Naive B cell (primary cell): ENCODE measurements at places on chromosomes 5 and 9.

GRCh38 chr9:121067640-121068039 is 7.1 kb upstream of the CNTRL start:
- DNase-seq: no peak

GRCh38 chr5:42517164-42517563 is 93.9 kb downstream of the GHR start:
- no peak for DNase-seq

DNA sequence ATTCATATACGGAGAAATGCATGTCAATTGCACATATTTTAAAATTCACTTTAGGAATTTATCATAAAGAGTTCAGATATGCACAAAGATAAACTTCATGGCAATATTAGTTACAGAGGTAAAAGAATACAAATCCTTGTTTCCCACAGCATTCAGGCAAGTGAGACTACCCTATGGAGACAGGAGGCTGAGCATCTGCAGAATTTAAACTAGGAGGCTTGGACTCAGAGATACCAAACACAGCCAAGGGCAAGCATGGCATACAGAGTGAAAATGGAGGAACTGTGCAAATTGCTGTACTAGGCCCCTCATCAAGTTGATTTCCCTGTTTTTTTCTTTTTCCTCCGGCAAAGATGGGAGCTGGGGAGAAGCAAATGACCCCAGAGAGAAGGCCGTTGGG is 94.2 kb downstream of the SLC24A2 start:
- DNase-seq: no peak

GRCh38 chr9:10242255-10242654 is 370.5 kb downstream of the PTPRD start:
- DNase-seq: no peak

GRCh38 chr5:159215886-159216285 is 6.5 kb upstream of the RNF145 start:
- no peak for DNase-seq

GRCh38 chr9:37419204-37419603 is 3.3 kb upstream of the GRHPR start:
- DNase-seq: no peak

DNA sequence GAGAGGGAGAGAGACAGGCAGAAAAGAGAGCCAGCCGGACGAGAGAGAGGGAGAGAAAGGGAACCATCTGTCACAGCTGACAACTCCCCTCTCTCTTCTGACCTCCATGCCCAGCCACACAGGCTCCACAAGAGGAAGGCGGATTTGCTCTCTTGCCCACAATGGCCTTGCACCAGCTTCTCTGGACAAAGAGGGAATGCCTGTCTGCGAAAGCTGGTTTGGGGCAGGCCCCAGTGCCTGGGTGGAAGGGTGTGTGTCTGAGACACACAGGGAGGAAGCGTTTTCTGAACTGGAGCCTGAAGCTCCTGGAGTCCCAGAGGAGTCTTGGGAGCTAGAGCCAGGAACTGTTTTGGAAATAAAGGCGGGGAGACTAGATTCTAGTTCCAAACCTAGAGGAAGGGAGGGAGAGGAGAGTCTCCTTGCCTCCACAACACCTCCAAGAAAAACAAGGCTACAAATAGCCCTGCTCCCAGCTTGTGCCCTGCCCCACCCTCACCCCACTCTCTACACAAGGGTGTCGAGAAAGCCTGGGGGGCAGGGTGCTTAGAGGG is 12.5 kb downstream of the C1QTNF2 start:
- no peak for DNase-seq

- DNase-seq: no peak
Observed at GRCh38 chr5:143086908-143087637, 316.4 kb downstream of the NR3C1 start.

- no peak for DNase-seq
Observed at GRCh38 chr5:145852990-145853389, 17.8 kb upstream of the PRELID2 start.

- DNase-seq: no peak
Observed at GRCh38 chr9:100933656-100934055, 94.9 kb upstream of the PLPPR1 start.

- DNase-seq: no peak
Observed at GRCh38 chr5:10277773-10278630, 27.9 kb downstream of the CCT5 start.

GRCh38 chr9:25964239-25964638 is 286.0 kb upstream of the TUSC1 start:
- no peak for DNase-seq

DNA sequence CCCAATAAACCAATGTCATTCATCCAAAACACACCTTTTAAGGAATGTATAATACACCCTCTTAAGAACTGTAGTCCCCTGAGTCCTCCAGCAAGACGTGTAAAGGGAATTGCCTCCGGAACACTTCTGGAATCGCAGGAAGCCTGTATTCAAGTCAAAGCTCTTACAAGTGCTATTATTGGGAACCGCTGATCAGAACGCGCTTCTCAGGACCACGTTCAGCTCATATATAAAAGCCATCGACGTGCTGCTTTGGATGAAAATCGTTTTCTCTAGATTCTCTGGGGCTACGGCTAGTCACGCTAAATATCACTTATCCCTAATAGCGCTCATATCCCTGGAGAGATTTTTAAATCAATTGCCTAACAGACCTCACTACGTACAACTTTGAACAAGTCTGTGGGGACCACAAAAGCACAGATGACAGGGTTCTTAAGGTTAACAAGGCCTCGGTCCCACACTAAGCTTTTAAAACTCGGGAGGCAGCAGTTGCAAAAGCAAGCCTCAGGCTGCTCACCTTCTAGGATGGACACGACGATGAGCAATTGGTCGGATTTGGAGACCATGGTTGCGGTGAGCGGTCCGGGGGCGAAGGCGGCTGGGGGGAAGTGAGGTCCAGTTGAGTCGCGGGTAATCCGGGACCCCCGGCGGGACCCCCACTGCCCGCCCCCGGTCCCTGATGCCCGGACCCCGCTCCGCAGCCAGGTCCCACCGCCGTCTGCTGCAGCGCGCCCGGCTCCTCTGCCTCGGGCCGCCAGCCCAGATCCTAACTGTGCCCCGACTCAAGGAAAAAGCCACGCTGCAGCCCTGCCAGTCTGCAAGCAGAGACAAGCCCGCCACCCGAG is 548 bp downstream of the CEP120 start:
- peak; percentile 4 for DNase-seq

DNA sequence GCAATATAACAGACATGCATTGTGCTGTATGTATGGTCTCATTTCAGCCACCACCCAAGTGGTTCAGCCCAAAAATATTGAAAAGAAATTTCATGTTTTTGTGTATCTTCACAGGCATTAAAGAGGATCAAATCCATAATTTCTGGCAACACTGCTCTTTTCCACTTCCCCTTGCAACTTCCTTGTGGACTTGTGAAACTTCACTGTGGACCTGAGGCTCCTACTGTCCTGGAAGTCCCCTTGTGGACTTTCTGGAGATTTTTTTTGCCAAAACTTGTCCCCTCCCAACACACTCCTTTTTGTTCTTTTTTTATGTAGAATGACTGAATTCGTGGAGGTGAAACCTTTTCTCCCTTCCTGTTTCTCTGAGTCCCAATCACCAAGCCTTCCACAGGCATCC is 14.3 kb downstream of the OTULINL start:
- no peak for DNase-seq

DNA sequence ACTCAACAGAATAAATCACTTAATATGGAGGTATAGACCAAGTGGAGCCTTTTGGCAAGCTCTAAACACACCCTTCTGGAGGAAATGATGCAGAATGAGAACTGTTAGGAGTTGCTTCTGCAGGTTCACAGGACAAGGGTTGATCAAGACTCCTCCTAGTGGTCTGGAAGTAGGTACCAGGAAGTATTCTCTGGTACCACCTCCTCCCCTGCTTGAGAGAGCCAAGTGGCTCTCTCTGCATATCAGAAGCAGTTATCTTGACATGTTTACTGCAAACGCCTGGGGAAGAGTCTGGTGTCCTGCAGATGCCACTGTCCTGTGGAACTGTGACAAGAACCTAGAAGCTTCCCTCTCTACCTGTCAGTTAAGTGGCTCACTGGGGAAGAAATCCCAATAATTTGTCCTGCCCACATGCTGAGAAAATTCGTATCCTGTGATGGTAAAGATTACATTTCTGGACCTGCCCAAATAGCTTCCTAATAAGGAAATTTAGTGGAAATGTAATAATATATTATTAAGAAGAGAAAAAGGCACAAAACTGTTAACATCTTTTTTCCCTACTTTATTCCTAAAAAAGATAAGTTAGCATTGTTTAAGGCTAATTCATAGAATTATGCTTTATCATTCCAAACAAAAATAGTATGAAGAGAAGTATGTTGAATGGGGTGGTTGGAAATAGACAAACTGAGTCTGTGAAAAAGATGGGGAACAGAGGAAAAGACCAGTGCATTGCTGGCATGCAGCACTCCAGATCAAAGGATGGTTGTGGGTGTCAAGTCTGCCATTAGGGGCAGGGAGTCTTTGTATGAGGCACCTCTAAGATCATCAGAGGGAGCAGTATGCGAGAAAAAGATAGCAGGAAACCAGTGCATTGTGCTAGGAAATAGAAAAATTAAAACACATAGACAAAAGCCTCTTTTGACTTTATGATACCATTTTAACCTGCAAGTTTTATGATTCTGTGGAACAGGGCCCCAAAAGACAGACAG is 118.8 kb downstream of the CDC42SE2 start:
- DNase-seq: peak; percentile 76

GRCh38 chr9:37692622-37693221 is 42.0 kb downstream of the FRMPD1 start:
- DNase-seq: no peak

DNA sequence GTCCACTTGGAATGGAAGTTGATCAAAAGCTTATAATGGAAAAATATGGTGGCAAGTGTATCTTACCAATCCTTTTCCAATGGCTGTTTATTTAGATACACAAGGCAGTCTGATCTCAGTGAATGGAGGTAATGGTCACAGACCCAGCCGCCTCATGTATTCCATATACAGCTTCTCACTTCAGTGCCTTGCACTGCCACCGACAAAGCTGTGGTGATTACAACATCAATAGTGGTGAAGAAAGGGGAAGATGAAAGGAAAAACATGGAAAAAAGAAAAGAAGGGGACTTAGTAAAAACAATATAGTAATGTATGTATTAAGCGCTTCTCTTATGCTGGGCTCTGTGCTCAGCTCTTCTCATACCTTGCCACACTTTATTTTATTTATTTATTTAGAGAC is 297.3 kb upstream of the RASA1 start:
- DNase-seq: no peak

DNA sequence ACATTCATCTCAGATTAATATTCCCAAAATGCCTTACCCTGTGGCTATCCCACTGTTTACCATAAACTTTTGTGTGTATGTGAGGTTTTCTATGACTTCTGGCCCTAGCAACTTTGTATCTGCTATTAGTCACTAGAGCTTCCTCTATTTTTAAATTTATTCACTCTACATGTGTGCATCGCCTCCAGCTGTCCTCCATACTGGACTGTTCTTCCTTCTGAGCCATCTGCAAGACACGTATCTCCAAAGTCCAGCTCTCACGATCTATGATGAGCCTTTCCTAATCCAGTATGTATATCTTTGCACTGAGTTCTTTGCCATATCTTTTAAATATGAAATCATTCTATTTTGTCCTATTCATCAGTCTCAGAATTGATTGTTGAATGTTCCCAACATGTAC is 1.7 kb upstream of the GNG10 start:
- DNase-seq: no peak

DNA sequence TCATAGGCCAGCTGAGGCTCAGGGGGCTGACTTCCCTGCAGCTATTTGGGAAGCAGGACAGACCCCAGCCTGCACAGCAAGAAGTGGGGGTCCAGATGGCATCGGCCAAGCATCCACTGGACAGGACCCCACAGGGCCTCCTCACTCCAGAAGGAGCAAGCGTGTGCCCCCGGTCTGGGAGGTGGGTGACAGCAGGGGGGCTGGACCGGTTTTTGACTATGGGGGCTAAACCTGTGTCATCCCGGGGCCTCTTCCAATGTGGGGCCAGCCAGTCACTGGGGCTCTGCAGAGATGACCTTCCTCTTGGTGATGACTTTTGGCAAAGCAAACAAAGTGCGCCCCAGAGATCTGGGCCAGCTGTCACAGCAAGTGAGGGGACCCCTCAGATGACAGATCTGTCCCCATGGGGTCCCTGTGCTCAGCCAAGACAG is 163.9 kb downstream of the OLFM1 start:
- DNase-seq: no peak

- DNase-seq: no peak
Observed at GRCh38 chr5:133818031-133818431, 150.4 kb downstream of the C5orf15 start.

- DNase-seq: no peak
Observed at GRCh38 chr9:136407911-136408310, 2.5 kb downstream of the ENTR1 start.

- DNase-seq: no peak
Observed at GRCh38 chr9:132946211-132946610, 1.8 kb upstream of the TSC1 start.

- DNase-seq: no peak
Observed at GRCh38 chr5:90955001-90955635, 396.5 kb downstream of the ADGRV1 start.

DNA sequence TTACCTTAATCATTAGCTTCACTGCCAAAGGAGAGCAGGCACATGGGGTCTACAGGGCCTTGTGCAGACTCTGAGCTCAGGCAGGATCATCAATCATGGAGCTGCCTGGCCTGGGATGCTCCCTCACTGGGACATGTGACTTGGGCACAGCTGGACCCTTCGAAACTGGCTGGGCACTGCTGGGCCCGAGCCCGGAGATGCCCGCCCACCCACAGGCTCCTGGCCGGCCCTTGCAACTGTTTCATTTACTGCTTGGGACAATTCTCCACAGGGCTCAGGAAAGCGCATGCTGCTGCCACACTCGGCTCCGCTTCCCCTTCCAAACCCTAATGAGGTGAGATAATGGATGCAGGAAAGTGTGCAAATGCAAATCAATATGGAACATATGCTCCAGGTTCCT is 387.5 kb downstream of the TRIM36 start:
- no peak for DNase-seq
